T-cell (primary cell): ENCODE measurements at places on chromosomes 7 and 10. TPM values are rescaled to one million over a fixed set of nuclear protein-coding genes. Genes with fewer than 3 reads are reported as not detected.

Gene SLC13A1
- total RNA-seq, result not detected

Gene PKD2L1
- total RNA-seq, result not detected

- DNase-seq, result no peak
These were observed 3.7 kb upstream of the MYO1G start for GRCh38 chr7:44982535-44982923.

DNA sequence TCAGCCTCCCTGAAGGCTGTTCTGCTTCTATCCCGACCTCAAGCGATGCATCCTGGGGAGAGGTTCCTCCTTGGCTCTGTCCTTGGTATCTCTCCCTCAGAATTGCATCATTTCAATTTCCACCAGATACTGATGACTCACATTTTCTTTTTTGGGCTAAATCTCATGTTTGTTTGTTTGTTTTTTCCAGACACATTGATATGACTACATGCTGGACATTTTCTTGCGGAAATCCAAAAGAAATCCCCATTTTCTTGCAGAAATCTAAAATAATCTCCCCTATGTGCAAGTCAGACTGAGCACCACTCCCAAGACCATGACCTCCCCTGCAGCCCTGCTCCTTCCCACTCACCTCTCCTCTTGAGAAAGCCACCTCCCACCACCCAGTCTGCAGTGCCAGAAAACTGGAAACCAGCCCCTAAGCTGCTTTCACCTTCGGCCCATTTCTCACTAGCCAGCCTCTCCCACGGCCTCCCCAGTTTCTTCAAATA lies 260.2 kb upstream of the PRKCQ start:
- no peak for DNase-seq

Gene CYP17A1
- total RNA-seq, result 5.1 TPM
